Vein endothelial cell (primary cell): ENCODE measurements at places on chromosomes 1 and 21. TPM values are rescaled to one million over a fixed set of nuclear protein-coding genes. Genes with fewer than 3 reads are reported as not detected.

The PDC gene
- total RNA-seq = not detected in 2 replicates

The NHLH1 gene
- total RNA-seq = 0.19 and 0.33 TPM in 2 replicates

The MFSD2A gene
- 1.6 and 3.4 TPM in 2 replicates for total RNA-seq

The ETV3L gene
- not detected in 2 replicates for total RNA-seq
